NCI-H82 (cell line): ENCODE measurements at places on chromosomes 1 and 21.
A peak's percentile ranks its signal among the peaks of the same experiment; 100 is the strongest.

DNA sequence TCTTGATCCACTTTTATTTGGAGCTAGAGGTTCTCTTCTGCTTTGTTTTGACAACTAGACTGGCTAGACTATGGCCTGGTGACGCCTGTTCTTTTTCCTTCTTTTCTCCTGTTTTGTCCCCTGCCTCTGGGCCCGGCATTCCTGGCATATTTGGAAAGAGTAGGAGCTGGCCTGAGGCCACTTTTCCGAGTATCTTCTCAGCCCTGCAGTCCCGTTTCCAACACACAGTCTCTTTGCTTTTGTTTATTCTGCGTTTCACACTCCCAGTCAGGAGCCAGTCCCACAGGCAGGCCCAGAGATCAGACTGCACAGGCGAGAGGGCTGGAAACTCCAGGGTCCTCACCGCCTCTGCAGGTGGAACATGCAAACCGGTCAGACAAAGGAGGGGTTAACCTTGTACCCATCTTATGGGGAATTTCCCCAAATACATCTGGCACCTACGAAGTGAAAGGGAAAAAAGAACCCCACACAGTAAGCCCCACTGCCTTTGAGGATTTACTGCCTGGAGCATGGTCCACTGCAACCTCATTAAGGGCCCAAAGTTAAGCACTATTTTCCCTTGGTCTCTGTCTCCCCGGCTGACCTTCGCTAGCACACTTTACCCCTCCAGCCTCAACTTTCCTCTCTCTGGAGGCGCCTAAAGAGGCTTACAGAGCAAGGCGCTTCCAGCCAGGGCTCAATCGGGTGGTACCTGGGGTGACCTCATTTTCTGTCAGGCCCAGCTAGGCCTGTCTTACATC is 141.1 kb downstream of the TOMM20 start:
- DNase-seq: peak; percentile 36

GRCh38 chr1:199170711-199171110 is 531.9 kb downstream of the PTPRC start:
- no peak for DNase-seq

GRCh38 chr1:107831921-107832320 is 133.1 kb downstream of the VAV3 start:
- DNase-seq: no peak

DNA sequence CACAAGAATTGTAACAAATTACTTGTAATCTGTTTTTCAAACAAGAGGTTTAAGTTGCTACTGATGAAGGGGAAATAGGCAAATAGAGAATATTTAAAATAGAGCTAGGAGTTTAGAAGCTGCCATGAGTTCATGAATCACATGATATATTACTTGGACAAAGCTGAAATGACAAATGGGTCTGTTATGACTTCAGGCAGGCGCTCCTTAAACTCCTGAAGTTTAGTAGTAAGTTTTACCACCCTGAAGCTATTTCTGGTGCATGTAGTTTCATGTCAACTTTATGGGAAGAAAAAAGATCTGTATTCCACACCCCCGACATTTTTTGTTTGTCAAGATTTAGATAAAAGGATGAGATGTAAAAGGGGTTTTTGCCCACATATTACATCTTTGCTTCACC is 58.5 kb downstream of the PLA2G4A start:
- no peak for DNase-seq

DNA sequence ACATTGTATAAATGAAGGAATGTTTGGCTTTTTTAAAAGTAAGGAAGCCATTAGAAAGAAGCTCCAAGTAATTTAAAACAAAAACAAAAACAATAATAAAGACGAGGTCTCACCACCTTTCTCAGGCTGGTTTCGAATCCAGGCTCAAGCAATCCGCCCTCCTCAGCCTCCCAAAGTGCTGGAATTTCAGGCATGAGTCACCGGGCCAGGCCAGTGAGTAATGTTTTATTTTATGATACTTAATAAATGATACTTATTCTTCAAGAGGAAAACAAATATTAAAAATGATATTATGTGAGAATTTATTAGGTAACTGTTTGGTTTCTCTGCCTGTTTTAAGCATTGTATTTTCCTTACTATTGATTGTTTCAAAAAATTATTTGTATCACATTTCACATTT is 201.4 kb upstream of the BRINP3 start:
- no peak for DNase-seq

GRCh38 chr1:166383137-166383536 is 216.3 kb upstream of the FAM78B start:
- DNase-seq: no peak

DNA sequence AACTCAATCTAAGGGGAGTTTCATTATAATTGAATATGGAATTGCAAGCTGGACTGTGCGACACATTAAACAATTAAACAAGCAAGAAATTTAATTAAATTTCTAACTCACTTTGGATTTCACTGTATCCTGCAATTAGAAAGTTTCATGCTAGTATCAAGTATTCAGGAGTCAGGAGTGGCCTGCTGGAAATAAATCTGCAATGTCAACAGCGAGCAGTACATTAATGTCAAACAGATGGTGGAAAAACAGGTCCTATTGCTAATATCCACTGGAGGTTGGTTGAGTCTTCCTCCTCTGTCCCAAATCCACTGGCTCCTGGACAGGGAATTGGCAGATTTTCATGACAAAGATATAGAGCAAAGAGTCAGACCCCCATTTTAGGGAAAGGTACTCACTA is 237.1 kb downstream of the VAV3 start:
- peak; percentile 27 for DNase-seq

DNA sequence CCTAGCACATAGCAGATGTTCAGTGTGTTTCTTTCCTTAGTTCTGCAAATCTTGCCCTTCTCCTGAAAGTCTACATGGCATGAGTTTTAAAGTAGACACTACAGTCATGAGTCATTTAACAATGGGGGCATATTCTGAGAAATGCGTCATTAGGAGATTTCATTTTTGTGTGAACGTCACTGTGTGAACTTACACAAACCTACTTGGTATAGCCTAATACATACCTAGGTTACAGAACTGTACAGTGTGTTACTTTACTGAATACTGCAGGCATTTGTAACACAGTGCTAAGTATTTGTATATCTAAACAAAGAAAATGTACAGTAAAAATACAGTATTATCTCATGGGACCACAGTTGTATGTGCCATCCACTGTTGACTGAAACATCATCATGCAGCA is 10.0 kb downstream of the TTF2 start:
- DNase-seq: no peak
